PC-9 (cell line): ENCODE measurements at places on chromosomes 3 and 15. TPM values are rescaled to one million over a fixed set of nuclear protein-coding genes. Genes with fewer than 3 reads are reported as not detected.

The LARP6 gene
- total RNA-seq: 31.2 and 33.4 TPM in 2 replicates

The ATP8B4 gene
- 0.20 and 0.60 TPM in 2 replicates for total RNA-seq

The PPM1L gene
- total RNA-seq: 5.0 and 5.1 TPM in 2 replicates

The CCR4 gene
- not detected in 2 replicates for total RNA-seq

The EFHB gene
- 1.5 and 2.8 TPM in 2 replicates for total RNA-seq

The ARRDC4 gene
- 5.7 and 6.9 TPM in 2 replicates for total RNA-seq

The STRA6 gene
- total RNA-seq: 64.9 and 83.6 TPM in 2 replicates

The KBTBD13 gene
- total RNA-seq: not detected in 2 replicates

The AADAC gene
- total RNA-seq: 2.8 and 4.7 TPM in 2 replicates

The CTDSPL gene
- total RNA-seq: 118 and 124 TPM in 2 replicates

DNA sequence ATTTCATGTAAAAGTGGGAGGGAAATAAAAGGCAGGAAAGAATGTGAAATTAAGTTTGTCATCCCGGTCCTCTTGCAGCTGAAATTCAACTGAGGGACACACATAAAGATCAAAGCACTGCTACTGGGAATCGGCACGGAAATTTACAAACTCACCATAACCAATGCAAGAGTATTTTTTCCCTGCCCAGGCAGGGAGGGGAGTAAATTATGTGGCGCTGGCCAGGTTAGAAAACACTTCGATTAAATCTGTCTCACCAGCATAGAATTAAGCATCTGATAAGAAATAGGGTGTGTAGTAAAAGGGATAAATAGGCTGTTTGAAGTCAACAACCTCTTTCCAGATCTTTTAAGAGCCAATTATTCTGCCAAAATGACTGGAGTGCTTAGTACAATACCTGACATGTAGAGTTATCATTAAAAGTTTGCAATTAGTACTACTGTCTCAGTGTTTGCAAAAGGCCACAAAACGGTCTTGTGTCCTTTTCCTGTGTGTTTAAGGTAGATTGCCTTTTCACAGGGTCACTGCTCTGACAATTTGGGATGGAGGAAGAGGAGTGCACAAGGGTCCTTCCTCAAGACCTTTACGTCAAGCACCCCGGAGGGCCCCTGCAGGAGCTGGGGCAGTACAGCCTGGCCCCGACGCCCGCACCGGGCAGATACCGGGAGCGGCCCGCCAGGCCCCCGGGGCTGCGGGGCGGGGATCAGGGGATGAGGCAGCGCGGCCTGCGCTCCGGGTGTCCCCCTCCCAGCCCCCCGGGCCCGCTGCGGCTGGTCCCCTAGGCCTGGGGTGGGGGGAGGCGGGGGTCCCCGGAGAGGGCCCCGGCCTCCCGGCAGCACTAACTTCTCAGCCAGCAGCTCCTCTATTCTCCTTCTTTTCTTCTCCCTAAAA is 651 bp downstream of the UBA3 start:
- no peak for DNase-seq

GRCh38 chr3:146881356-146881755 is 276.2 kb upstream of the PLSCR5 start:
- DNase-seq: no peak

- DNase-seq: no peak
Measured at GRCh38 chr15:44530653-44531052, 6.3 kb upstream of the EIF3J start.

GRCh38 chr3:196736670-196737374 is 2.8 kb upstream of the PAK2 start:
- no peak for DNase-seq

GRCh38 chr3:9785602-9786001 is 6.7 kb downstream of the TADA3 start:
- DNase-seq: no peak

GRCh38 chr3:127569160-127569559 is 21.4 kb downstream of the TPRA1 start:
- no peak for DNase-seq

GRCh38 chr15:26126070-26126469 is 262.9 kb upstream of the ATP10A start:
- no peak for DNase-seq

DNA sequence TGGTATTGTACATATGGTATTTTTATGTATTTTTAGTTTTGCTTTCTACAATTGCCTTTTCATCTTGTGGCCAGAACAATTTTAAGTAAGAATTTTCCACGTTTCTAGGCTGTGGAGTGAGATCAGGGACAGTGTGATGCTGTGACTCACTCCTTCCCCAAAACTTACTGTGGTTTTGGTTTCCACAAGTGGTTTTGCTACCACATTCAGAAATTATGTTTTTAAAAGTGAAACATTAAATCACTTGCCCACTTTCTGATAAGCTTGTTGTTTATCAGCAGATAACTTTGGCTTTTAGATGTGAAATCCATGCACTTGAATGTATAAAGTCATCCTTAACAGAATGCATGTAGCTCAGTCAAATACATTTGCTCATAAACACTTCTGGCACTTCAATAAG is 192.2 kb upstream of the THRB start:
- DNase-seq: no peak

GRCh38 chr15:60994963-60995475 is 234.1 kb downstream of the RORA start:
- DNase-seq: no peak

DNA sequence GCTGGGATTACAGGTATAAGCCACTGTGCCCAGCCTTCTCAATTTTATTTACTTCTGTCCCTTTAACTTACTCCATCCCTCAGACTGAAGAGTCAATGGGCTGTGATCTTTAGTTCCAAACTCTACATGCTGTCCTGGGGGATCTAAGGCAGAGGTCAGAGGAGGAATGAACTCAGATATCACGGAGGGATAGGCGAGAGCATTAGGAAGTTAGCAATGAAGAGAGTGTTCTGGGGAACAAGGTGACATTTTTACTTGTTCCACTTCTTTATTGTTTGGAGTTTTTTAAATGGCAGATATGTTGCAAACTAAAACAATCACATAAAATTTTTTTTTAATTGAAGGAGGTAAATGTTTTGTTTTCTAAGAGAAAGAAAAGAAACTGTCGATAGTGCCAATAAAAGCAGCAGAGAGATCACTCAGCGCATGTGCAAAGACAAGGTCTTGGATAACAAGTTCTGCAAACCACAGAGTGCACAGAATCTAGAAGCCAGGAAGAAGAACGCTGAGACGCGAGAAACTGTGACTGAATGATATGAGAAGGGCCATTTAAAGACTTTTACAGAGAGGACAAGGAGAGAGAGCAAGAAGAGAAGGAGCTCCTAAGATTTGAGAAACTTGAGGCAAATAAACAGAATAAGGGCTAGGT is 10.8 kb upstream of the CA12 start:
- no peak for DNase-seq

GRCh38 chr3:117097351-117097750 is 387.8 kb downstream of the TUSC7 start:
- DNase-seq: no peak

DNA sequence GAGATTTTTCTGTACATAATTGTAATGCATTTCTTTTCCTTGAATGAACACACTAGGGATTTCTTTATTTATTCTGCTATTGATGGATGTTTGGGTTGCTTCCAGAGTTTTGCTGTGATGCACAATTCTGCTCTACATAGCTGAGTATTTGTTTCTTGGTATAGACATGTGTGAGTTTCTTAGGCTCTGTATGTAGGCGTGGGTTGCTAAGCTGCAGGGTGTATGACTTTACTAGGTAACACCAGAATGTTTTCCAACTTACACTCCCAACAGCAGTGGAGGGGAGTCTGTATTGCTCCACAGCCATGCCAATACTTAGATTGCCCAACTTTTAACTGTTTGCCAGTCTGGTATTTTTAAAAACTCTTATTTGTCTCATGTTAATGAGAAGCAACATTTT is 155.5 kb upstream of the TNIK start:
- no peak for DNase-seq

- no peak for DNase-seq
Measured at GRCh38 chr15:41285285-41285684, 47.1 kb downstream of the OIP5 start.

- DNase-seq: no peak
Measured at GRCh38 chr3:186374376-186374775, 12.3 kb upstream of the DGKG start.

DNA sequence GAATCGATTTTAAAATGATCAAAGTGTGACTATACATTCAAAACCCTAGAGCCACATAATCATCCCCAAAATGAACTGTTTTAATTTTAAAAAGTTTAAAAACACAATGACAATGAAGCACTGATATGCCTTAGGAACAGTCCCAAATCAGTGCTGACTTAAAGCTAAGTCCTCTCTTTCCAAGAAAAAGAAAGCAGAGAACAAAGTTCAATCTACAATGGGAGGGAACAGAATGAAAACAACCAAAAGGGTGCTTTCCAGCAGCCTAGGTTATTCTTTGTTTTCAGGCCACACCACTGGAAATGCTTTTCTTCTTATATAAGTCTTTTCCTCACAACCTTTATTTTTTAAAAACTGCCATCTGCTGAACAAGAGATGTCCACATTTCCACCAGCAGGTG is 7.2 kb upstream of the STIMATE start:
- no peak for DNase-seq

- no peak for DNase-seq
Measured at GRCh38 chr15:41438206-41438605, 21.3 kb downstream of the RTF1 start.

- no peak for DNase-seq
Measured at GRCh38 chr3:46399557-46399956, 7.3 kb downstream of the CCR5AS start.

GRCh38 chr3:54573858-54574257 is 354.0 kb downstream of the LRTM1 start:
- no peak for DNase-seq

- DNase-seq: no peak
Measured at GRCh38 chr15:65409036-65409631, 13.6 kb downstream of the IGDCC4 start.

- DNase-seq: no peak
Measured at GRCh38 chr15:53869044-53869805, 109.0 kb upstream of the UNC13C start.

DNA sequence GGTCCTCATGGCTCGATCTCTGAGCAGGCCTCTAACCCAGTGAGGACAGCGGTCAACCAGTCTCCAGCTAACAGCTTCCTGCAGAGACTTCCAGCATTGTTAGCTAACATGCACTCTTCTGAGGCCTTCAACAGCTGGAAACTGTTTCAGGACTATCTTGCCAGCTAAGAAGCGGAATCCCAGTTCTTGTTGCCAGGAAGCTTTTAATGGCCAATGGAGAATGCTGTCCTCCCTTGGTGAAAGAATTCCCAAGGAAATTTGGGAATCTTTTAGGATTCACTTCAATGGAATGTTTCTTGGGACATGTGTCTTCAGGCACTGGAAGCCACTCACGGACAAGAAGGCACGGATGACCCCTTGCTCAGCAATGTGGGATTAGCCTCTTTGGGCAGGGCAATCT is 91.7 kb downstream of the CEMIP start:
- no peak for DNase-seq

- no peak for DNase-seq
Measured at GRCh38 chr3:104323226-104323625, 1043.5 kb upstream of the ALCAM start.

DNA sequence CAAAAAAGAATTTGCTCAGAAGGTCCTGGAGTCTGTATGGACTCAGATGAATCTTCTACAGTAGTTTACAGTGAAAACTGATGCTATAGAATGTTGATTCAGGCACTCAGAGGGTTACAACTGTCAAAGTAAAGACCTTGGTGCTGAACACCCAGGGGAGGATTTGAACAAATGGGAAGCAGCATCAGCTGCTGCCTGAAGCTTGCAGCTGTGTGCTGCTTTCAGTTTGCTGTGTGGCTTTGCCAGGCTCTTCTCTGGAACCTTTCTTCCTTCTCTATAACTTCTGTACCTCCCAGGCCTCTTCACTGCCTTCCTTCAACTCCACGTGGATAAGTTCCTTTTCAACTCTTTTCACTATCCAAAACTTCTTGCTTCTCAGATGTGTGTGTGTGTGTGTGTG is 214.2 kb downstream of the GRM7 start:
- DNase-seq: no peak
